ENCODE measurements at places on chromosomes 6 and 20.

- no peak for DNase-seq
Measured at GRCh38 chr6:67300430-67301040, 1334.5 kb upstream of the ADGRB3 start.

GRCh38 chr20:37596890-37597536 lies 69.3 kb upstream of the BLCAP start:
- no peak for DNase-seq

DNA sequence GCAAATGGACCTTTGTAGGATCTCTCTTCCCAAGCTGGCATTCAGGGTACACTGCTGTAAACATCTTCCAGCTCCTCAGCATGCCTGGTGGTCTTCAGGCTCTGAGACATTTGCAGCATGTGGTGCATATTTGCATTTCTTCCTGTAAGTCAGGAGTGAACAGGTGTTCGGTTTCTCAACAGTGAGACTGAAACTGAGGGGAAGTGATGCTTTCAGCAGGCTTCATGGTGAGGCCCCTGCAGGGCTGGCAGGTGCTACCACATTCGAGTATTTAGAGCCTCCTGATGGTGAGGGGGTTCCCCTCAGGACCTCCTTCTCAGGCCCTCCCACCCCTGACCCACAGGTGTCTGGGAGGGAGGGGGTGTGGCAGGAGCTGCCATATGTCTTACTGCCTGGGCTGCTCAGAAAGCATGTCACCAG lies 15.1 kb downstream of the MYBL2 start:
- no peak for DNase-seq

DNA sequence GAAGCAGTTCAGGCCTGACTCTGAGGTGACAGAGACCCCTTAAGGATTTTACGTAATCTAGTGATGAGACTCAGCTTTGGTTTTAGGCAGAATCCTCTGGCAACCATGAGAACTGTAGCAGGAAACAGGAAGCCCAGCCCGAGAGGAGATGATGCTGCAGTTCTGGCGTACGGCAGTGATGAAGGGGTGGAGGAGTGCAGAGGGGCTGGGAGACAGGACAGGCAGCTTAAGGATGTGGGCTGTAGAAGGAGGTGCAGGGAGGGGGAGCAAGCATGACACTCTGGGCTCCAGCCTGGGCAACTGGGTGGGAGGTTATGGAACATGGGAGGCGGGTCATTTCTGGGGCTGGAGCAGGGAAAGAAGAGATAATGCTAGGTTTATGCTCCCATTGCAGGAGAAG lies 67.1 kb downstream of the LRFN2 start:
- DNase-seq, result no peak

DNA sequence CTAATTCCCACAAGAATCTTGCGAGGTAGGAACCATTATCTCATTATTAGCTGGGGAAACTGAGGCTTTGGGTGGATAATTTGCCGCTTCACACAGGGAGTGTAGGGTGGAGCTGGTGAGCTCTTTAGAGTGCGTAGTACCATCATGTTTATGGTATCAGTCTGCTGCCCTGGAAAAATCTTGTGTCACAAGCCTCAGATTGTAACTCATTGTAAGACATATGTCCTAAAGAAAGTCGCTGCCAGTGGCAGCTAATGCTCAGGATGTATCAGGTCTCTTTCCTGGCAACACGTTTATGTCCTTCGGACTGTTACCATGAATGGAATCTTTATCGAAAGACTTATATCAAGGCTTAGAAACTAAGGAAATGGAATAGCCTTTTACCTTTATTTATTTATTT lies 1.9 kb downstream of the ZFAND3 start:
- no peak for DNase-seq

- DNase-seq, result peak; percentile 13
Measured at GRCh38 chr6:126905917-126906316, 212.6 kb upstream of the RSPO3 start.

DNA sequence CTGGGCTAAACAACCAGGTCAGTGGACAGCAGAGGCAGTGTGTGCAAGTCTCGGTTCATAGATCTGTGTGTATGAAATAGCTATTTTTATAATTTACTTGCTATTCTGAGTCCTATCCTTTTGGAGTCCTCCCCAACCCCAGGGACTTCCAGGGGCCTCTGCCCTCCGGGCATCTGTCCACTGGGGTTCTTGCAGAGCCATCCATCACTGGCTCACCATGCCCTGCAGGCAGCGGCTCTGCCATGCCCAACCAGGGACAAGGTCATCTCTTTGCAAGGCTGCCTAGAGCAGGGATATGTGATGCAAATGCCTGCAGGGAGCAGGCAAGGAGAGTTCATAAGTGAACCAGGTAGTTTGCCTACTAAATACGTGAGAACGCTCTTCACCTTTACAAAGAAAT lies 10.5 kb upstream of the BEND3 start:
- no peak for DNase-seq

GRCh38 chr6:43742285-43742684 lies 27.7 kb upstream of the VEGFA start:
- no peak for DNase-seq

GRCh38 chr6:1585669-1586049 lies 24.1 kb upstream of the FOXC1 start:
- DNase-seq, result no peak

DNA sequence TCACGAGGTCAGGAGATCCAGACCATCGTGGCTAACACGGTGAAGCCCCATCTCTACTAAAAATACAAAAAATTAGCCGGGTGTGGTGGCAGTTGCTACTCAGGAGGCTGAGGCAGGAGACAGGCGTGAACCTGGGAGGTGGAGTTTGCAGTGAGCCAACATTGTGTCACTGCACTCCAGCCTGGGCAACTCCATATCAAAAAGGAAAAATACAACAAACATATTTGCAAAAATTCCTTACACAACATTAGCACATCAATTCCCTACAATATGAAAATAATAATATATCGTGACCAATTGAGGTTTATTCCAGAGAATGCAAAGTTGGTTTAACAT lies 38.8 kb upstream of the PLEKHG1 start:
- no peak for DNase-seq

DNA sequence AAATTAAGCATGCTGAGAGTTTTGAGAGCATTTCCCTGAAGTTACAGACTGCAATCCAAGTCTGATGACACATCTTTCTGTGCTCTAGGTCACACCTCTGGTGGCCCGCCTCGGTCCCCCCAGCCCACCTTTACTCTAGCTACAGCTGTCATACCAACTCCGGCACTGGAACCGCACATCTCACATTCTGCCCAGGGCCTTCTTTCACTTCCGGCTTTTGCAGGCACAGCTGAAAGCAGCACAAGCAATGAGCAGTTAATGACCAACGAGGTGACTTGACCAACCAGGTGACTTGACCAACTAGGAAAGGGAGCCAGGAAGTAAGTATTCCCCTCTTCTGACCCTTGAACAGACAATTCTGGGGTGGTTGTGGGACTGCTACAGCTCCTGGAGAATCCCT lies 88.6 kb upstream of the MOCS1 start:
- DNase-seq, result no peak

DNA sequence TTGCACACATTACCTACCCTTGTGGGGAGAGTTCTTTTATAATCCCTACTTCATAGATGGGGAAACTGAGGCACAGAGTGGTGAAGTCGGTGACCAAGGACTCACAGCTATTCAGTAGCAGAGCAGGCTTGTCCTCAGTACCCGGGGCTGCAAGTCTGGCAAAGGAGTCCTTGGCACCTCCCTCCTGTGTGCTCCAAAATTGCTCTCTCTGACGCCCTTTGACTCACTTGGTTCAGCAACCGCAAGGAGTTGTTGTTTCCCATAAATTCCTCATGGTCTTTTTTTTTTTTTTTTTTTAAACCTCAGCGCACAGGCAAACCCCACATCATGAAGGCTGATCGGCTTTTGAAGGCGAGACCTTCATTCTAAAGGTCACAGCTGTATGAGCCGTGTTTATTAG lies 143.2 kb downstream of the CEBPB start:
- DNase-seq, result no peak

GRCh38 chr6:123127807-123128206 lies 131.8 kb downstream of the CLVS2 start:
- DNase-seq, result no peak

DNA sequence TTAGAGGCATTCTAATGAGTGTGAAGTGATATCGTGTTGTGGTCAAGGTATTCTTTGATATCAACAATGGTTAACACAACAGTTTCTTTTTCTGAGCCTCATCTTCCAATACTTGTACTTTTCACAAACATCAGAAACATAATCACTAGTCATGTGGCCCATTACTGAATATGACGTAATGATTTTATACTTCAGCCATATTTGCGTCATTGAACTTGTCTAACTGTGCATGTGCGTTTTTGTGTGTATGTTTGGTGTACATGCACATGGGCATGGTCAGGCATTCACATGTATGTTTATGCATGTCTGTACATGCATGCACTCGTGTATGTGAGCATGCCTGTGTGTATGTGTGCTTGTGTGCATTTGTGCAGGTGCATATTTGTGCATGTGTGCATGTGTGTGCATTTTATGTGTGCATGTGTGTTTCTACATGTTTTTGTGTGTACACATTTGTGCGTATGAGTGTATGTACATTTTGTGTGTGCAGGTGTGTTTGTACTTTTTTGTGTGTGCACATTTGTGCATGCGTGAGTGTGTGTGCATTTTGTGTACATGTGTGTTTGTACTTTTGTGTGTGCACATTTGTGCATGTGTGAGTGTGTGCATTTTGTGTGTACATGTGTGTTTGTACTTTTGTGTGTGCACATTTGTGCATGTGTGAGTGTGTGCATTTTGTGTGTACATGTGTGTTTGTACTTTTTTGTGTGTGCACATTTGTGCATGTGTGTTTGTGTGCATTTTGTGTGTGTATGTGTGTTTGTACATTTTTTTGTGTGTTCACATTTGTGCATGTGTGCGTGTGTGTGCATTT lies 29.4 kb downstream of the PRR18 start:
- DNase-seq, result no peak

DNA sequence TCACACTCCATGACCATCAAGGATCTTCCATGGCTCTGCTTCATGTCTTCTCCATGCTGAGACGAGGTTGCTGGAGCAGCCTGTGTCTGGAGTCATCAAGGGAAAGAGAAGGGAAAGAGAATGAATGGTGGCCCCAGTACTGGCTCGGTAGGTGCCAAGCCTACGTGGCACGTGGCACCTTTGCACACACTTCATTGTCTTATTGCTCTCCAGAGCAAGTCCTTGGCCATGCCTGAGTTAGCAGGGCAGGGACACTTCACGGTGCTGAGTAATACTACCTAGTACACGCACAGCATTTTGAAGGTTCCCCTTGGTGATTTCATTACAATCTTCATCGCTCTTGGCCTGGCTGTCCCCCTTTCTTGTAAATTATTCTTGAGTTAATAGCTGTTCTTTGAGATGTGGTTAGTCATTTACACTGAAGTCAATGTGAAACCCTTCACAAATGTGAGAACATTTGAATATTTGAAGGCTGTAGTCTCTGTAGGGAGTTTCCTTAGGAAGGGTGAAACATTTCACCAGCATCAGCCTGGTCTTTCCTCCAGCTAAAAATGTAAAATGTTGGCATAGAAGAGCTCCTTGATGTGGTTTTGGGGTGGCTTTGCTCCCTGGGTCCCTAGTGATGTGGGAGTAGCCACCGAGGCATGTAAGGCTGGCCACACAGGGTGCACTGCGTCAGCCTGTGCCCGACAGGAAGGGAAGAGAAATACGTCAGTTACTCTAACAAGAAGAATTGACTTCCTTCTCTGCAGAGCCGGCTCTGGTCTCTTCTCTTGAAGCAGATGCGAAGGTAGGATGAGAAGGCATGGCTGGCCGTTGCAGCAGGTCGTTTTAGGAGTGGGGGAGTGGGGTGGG lies at the start of gene SYTL3:
TSS of gene SYTL3 (plus strand) at position 766 of the 855 bp plus-strand sequence. CDS start 13,215 bp downstream, outside the sequence.
- DNase-seq, result no peak

DNA sequence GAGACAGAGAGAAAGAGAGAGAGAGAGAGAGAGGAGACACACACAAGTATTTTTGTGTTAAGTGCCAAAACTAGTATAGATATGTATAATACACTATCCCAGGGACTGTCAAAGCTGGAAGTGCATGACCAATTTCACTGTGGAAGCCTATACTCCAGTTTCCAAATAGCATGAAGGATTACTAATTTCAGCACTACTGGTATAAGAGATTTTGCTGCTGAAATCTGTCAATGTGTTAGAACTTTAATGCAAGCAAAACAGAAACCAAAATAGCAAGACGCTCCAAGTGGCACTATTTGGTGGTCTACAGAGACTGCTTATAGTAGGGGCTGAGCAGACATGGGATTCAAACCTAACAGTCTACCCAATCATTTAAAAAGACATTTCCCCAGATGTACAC lies 284.8 kb downstream of the BTBD9 start:
- no peak for DNase-seq

DNA sequence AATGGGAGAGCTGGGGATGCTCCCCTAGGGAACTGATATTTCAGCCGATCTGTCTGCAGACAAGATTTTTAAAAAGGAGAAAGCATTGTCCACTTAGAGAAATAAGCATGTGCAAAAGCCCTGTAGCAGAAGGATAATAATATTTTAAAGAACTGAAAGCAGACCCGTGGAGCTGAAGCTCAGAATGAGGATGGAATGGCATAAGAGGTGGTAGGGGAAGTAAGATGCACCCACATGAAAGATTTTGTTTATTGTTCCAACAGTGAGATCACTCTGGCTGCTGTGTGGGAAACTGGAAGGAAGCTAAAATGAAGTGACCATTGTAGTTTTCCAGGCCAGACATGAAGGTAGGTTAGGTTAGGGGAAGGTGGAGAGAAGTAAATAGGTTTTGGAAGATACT lies 266.4 kb upstream of the PRDM1 start:
- no peak for DNase-seq

GRCh38 chr20:36861875-36862801 lies 13.8 kb upstream of the TLDC2 start:
- DNase-seq, result peak; percentile 77

DNA sequence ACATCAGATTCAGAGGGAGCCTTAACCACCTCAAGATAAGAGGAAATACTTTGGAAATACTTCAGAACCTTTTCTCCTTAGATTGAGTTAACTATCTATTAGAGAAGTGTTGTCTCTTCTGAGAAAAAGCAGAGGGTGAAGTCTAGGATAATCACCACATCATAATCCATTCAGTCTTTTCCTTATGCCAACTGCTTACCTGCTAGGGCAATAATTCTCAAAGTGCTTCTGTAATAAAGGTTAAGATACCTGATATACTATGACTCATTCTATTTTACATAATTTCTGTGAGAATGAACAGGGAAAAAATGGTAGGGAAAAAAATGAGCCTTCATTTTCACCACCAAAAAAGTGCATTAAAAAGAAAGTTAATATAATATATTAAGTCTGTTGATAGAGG lies 70.1 kb upstream of the LOC128125822 start:
- DNase-seq, result no peak

DNA sequence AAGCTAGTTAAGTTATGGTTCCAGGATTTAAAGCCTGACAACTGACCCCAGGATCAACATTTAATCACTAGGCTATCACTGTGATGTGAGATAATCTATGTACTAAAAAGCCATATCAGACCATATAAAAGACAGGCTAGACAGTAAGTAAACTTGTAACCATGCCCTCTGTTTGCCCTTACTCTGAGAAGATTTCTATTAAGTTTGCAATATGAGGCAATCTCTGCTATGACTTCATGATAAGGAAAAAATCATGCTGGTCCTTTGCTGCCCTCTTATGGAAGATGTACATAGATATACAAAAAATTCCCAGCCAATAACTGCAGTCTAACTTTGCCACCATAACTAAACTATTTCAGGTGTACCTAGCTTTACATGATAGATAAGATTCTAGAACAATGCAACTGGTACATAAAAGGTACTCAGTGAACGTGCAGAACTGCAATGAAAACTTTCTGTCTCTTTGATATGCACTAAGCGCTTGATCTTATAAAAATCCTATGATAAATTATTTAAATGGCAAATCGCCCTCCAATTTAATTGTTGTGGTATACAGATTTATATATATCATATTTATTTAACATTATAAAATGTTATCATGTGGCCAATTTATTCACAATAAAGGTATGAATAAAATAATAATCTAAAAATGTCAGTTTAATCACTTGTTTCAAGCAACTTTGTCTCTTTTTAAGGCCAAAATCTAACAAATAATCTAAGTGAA lies 70.5 kb downstream of the FAM217A start:
- DNase-seq, result peak; percentile 88

All from hepatocyte (in vitro differentiated cells).